ENCODE measurements at places on chromosomes 12 and 14. TPM values are rescaled to one million over a fixed set of nuclear protein-coding genes. Genes with fewer than 3 reads are reported as not detected.
A peak's percentile ranks its signal among the peaks of the same experiment; 100 is the strongest.

DNA sequence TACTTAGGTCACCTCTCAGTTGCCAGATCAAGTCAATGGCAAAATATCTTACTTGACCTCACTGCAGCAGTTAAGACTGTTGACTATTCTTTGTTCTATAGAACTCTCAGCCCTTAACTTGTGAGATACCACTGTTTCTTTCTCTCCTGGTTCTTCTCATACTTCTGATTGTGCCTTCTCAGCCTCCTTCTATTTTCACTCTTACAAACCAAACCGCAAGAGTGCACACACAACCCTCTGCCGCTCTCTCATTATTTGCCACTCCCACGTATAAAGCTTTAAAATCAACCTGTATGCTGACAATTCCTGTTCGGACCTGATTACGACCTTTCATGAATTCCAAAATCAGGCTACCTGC, 4.5 kb downstream of the E2F7 start:
- DNase-seq: no peak

TTC7B gene
- 12.4 TPM for total RNA-seq

DNA sequence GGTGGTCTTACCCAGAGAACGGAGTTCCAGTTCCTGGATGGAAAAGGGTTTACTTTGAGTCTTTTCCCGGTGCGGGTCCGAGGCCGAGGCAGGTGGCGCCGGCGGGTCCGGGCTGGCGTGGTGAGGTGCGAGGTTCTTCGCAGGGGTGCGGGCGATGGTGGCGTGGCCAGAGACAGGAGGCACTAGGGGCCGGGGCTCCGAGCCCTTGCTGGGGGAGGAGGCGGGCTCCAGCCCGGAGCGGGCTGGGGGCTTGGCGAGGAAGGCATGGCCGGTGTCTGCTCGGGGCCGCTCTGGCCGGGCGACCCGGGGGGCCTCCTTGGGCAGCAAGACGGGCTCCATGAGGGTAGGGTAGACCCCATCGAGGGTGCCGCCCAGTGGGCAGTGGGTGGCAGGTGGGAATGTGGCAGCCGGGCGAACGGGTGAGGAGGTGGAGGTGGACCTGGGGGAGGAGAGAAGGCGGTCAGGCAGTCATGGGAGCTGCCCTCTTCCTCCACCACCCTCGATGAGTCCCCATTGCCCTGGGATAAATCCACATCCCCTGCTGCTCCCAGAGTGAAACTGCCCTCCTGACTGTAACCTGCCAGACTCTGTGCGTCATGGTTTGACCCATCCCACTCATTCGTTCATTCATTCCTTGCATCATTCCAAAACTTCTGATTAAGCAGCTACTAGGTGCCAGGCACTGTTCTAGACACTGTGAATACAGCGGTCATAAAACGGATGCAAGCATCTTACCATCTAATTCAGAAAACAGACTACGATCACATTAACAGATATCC, 42.0 kb downstream of the RFLNA start:
- no peak for DNase-seq

DNA sequence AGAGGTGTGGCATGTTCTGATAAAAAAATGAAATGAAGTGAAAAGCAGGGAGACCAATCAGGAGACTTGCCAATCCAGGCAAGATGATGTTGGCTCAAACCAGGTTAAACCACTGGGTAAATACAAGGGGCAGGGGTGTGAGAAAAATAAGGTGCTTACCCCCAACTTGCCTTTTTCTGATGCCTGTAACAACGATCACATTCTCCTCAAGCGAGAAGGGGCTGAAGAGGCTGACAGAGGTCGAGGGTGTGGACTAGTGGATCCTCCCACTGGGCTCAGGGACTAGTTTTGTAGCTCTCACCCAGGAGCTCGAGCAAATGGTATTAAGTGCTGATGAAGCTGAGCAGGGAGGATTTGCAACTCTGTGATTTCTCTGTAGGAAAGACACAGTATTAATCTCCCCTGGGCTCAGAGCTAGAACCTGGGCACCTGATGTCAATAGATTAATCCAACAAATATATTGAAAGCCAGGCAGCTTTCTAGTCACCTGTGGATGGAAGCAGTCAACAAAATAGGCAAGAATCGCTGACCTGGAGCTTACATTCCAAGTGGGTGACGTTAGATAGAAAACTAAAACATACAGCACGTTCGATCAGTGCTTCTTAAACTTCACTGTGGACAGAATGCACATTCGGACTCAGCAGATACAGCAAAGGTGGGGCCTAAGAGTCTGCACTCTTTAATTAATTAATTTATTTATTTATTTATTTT, 15.2 kb upstream of the EAPP start:
- peak; percentile 13 for DNase-seq

DNA sequence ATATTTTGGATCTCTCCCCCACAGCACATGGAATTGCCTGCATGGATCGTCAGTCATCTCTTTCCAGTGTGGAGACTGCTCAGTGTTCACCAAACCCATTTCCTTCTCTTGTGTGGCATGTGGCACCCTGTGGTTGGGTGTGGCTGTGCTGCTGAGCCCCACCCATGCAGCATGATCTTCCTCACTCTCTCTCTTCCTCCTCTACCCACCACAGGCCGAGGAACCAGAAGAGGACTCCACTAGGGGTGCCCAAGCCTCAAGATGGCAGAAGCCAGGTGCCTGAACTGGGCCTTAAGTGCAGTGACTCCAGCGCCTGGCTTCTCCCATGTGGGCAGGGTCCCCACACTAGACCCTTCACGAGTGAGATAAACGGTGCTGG, 66.8 kb upstream of the GPR68 start:
- DNase-seq: peak; percentile 76

- no peak for DNase-seq
Measured at GRCh38 chr12:125357561-125357960, 292.3 kb downstream of the AACS start.

DNA sequence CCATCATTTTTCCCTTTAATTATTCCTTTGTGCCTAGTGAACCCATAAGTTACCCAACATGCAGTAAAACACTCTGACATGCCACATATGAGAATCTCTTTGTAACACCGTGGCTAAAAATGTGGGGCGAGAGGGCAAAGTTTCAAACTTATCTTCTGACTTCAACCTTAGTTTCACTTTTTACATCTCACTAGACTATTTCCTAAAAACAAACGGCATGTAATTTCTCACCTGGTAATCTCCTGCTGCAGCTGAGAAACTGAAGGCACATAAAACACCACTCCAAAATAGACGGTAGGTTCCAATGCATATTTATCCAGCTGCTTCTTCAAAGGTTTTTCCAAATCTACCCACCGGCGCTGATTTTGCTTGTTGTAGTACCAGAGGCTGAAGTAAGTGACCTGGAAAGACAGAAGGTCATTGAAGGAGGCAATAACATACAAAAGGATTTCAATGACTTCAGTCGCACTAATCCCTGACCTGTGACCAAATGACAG, 37.9 kb downstream of the PTPN21 start:
- no peak for DNase-seq

FGD4 gene
- 0.19 TPM for total RNA-seq

DNA sequence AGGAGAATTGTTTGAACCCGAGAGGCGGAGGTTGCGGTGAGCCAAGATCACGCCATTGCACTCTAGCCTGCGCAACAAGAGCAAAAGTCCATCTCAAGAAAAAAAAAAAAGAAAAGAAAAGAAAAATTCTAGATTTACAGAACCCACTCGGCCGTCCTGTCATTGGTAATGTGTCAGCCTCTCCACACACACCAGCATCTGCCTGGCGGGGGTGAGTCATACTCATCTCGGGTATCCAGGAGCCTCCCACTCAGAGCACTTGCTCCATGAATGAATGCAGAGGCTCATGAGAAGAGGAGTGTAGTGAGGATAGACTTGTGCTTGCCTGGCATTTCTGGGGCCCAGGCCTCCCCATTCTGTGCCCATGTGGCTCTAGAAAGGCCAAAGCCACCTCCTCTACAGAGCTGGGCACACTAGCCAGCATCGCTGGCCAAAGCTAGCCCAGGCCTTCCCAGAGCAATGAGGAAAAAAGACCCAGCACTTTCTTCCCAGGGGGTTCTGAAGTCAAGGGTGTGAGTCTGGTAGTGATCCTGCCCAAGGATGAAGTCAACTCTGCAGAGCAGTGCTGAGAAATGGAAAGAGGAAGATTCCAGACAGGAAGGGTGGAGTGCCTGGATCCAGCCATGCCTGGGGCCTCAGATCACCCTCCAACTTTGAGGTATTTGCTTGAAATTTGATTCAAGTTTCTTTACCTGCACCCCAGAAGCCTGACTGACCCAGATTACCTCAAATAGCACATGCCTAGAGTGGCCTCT, 31.2 kb upstream of the KLC1 start:
- peak; percentile 30 for DNase-seq

DNA sequence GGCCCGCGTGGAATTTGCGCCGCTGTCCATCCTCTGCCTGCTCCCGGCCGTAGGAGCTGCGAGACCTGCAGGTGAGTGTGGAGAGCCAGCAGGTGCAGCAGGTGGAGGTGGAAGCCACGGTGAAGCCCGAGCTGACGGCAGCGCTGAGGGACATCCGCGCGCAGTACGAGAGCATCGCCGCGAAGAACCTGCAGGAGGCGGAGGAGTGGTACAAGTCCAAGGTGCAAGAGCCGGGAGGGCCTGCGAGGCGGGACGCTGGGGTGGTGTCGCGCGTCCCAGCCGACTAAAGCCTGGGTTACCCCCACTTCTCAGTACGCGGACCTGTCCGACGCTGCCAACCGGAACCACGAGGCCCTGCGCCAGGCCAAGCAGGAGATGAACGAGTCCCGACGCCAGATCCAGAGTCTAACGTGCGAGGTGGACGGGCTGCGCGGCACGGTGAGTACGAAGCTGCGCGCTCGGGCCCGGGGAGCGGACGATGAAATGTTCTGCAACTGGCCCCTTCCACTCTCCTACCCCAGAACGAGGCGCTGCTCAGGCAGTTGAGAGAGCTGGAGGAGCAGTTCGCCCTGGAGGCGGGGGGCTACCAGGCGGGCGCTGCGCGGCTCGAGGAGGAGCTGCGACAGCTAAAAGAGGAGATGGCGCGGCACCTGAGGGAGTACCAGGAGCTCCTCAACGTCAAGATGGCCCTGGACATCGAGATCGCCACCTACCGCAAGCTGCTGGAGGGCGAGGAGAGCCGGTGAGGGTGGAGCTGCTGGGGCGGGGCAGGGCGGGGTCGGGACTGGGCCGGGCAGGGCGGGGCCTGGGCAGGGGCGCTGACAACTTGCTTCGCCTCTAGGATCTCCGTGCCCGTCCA, 2.1 kb downstream of the PRPH start:
- DNase-seq: peak; percentile 67

TAS2R30 gene
- 0.95 TPM for total RNA-seq

Measured in activated CD4-positive, alpha-beta memory T cell treated with anti-CD3 and anti-CD28 coated beads for 36 hours (primary cell).